GM12892 (cell line): ENCODE measurements at places on chromosomes 12 and 14.

DNA sequence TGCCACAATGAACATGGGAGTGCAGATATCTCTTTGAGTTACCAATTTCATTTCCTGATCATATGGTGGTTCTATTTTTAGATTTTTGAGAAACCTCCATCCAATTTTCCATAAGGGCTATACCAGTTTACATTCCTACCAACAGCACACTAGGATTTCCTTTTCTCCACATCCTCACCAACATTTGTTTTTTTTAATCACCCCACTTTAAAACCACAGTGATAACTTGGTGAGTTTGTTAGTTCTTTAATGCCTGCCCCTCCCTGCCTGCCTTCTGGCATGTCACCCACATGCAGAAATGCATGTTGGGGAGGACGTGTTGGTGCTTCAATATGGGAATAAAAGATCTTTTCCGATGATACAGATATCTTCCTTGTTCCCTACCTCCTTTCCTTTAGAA lies 167.9 kb downstream of the CAND1 start:
- DNase-seq = no peak

- DNase-seq = no peak
These were observed 25.8 kb downstream of the DAO start for GRCh38 chr12:108905725-108906124.

DNA sequence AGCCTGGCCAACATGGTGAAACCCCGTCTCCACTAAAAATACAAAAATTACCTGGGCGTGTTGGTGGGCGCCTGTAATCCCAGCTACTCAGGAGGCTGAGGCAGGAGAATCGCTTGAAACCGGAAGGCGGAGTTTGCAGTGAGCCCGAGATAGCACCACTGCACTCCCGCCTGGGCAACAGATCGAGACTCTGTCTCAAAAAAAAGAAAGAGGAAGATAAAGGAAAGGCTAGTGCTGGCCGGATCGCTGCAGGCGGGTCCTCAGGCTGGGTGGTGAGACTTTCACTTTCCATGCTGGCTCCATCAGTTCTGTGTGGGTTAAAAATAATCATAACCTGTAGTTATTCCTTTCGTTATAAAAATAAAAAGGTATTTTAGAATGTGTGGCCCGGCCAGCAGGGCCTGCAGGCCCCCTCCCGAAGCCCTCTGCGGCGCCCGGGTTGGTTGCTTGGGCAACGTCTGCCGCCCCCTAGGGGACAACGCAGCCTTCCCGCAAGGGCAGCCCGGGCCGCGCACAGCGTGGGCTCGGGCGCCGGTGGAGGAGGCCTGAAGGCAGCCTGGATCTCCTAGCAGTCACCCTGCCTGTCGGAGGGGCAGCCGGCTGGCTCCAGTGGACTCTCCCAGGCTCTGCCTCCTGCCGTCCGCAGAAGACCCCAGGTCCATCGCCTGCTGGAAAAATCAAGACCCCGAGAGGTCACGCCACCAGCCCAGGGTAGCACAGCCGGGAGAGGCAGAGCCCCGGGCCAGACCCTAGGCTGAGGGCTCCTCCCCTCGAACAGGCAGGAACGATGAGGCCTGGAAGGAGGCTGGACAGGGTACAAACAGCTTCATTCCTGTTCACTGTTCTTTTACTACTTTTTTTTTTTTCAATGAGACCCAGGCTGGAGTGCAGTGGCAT lies 5.0 kb upstream of the SLC25A47 start:
- peak; percentile 88 for DNase-seq

DNA sequence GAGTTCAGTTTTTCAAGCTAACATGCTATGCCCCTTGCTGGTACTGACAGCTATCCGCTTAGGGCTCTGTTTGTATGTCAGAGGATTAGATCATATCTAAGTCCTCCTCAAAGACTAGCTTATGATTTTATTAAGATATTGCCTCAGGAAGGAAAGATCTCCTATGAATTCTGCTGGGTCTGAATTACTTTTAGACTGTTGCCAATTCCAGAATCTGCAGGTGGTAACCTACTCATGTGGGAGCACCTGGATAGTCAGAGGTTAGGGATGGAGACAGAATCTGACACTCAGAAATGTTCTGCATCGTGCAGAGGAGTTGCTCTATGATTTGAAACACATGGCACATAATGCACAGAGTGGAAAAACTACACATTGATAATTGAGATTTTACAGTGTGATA lies 843.4 kb downstream of the SLC6A15 start:
- no peak for DNase-seq

DNA sequence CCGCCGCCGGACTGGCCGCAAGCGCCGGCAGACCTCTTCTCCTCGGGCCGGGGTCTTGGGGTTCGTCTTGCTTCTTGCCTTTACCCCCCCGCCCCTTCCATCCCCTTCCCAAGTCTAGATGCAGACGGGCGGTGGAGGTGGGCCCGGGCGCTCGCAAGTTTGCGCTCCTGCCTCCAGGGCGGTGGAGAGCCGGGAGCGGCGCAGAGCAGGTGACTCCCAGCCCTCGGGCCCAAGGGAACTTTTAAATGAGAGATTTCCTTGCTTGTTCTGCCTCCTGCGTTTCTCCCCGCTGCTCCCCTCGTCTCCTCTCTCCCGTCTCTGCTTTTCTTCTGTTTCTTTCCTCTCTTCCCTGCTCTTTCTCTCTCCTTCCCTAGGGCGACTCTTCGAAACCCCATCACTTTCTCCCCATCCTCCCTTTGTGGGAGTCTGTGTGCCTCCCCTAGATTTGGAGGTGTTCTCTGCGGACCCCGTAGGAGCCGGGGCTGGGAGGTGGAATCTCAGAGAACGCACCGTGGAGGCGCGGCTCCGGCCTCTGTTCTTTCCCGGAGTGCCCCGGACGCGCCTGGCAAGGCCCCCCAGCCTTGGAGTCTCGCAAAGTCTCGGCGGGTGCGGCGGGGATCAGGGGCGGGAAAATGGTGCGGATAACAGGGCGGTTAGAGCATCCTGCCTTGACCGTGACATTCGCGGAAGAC lies 114.7 kb upstream of the MYL2 start:
- DNase-seq = no peak

DNA sequence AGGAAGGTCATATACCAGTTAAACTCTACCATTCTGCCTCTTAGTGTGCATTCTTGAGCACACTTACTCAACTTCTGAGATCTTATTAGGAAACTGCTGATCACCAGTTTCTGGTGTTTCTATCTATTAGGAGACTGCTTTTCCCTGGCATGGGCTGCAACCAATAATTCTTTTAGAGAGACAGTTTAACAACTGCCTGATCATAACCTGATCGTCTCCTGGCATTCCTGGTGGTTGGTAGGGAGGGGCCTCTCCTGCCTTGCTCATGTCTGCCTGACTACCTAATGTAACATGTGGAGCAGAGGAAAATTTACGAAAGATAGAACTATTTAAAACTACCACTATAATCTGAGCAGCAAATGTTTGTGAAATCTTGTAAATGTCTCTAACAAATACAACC lies 75.3 kb upstream of the MGAT4C start:
- DNase-seq = no peak

GRCh38 chr14:106120101-106120500 lies 593.7 kb downstream of the TMEM121 start:
- no peak for DNase-seq

DNA sequence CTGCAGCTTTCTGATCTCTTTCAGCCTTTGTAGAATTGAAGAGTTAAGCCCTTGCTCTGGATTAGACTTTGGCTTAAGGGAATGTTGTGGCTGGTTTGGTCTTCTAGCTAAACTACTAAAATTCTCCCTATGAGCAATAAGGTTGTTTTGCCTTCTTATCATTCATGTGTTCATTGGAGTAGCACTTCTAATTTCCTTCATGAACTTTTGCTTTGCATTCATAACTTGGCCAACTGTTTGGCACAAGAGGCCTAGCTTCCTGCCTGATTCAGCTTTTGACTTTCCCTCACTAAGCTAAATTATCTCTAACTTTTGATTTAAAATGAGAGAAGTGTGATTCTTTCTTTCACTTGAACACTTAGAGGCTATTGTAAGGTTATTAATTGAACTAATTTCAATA lies 384.3 kb downstream of the RAD51B start:
- DNase-seq = no peak

GRCh38 chr12:49557917-49558215 lies 10.1 kb downstream of the MCRS1 start:
- no peak for DNase-seq

DNA sequence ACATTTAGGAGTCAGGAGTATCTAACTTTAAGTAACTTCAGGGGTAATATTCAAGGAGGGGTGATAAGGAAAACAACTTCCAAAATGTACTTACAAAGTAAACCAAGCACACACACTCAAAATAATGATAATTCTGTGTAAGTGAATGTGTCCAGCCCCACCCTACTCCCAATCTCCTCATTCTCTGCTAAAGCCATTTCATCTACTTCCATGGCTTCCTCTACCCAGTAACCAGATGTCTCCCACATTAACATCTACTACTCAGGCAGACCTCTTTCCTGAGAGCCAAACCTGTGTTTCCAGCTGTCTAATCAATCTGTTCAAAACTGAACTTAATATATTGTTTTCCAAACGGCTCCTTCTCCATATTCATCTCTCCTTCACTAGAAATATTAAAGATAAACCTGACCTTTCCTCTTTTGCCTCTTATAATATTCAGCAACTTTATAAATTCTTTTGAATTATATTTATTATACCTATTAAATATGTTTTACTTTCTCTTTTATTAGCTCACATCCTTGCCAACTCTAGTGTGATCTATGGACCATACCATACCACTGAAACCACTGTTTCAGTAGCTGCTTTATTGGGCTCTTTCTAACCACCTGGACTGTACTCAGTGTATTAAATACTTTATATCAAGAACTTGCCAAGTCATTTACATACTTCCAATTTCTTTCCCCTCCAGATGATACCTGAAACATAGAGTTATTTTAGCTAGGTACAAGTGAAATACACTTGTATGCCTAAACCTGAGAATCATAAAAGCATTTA lies 170.7 kb downstream of the PPFIA2 start:
- DNase-seq = no peak

DNA sequence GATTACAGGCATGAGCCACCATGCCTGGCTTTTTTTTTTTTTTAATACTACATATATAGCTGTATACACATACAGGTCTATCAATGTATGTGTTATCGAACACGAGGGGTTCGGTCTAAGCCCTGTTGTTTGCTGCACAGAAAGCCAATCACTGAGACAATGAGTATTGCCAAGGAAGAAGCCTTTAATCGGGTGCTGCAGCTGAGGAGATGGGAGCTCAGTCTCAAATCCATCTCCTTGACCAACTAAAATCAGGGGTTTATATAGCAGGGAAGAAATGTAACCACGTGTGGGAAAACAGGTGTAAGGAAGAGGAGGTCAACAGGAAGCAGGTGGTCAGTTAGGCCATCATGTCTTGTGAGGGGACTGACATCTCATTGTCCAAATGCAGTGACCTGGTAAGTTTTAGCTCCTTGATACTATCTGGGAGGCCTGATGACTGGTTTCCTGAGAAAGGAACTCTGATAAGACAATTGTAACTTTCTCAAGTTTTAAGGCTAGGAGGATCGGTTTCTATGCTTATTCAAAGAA lies 80.9 kb upstream of the MAP1LC3B2 start:
- no peak for DNase-seq

DNA sequence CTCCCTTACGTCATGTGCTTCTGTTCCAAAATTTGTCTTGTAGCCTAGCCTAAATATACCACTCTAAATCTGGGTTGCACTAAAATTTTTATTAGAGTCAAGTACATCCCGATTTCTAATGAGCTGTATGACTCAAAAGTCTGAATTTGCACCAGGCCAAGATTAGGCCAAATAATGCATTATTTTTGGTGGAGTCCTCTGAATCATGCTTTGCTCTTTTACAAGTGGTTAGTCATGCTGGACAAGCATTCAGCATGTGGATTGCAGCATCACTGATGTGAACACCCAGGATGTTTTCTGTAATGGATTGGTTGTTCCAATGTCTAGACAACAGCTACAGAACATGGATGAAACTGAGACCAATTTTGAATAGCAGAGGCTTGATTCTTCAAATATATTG lies 23.7 kb downstream of the HEBP1 start:
- no peak for DNase-seq

DNA sequence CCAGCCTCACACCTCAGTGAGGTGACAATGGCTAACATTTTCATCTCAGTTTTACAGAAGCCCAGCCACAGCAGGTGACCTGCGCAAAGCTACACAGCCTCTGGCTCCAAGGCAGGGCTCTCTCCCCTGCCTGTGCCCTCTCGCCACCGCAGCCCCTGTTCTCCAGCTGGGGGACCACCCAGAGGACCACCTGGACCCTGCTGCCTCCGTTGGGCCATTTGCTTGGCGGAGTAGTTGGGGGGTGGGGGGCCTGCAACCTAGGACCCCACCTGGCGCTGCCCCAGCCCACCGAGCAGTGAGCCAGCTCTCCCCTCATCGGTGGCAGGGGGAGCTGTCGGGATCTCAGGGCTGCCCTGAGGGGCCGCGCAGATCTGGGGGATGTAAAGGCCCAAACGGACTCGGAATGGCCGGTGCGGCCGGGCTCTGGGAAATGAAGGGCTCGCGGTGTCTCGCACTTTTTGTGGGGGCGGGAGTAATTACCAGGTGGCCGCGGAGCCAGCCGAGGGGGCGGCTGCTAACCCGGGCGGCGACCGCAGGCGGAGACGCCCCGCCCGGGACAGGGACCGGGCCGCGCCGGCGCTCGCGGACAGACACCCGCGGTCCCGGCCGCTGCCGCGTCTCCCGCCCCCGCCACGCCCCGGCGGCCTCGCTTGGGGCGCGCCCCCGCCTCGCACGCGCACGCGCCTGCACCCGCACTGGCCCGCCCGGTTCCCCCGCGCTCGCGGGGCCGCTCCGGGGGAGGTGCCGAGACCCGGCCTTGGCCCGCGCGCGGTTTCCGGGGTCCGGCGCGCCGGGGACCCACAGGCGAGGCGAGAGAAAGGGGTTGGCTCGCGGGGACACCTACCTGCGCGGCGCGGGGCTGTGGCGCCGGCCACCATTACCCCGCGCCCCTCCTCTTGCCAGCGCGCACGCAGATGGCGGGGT lies 8.6 kb upstream of the GPR68 start:
- DNase-seq = peak; percentile 60

DNA sequence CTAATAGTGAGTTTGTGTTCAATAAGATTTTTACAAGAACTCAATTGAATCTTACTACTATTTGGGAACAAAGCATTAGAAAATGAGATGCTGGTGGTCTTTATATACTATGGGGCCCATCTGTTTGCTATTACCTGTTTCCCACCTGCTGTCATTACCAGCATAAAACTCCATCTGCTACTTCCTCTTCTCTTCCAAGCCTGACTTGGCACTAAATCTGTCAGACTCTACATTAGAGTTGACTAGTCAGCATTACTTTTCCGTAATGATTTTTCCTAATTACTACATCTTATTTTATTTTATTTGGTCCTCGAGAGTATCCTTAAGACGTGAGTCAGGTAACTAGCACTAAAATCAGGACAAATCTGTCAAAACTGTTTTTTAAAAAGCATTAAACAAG lies 68.1 kb upstream of the KRR1 start:
- no peak for DNase-seq

GRCh38 chr12:1313906-1314305 lies 280.5 kb downstream of the FBXL14 start:
- no peak for DNase-seq

GRCh38 chr12:88298761-88299242 lies 156.7 kb downstream of the TMTC3 start:
- DNase-seq = no peak

GRCh38 chr14:26121181-26121580 lies 476.7 kb downstream of the NOVA1 start:
- no peak for DNase-seq
